Renal cortical epithelial cell (primary cell): ENCODE measurements at places on chromosomes 1 and 21. TPM values are rescaled to one million over a fixed set of nuclear protein-coding genes. Genes with fewer than 3 reads are reported as not detected.

DNA sequence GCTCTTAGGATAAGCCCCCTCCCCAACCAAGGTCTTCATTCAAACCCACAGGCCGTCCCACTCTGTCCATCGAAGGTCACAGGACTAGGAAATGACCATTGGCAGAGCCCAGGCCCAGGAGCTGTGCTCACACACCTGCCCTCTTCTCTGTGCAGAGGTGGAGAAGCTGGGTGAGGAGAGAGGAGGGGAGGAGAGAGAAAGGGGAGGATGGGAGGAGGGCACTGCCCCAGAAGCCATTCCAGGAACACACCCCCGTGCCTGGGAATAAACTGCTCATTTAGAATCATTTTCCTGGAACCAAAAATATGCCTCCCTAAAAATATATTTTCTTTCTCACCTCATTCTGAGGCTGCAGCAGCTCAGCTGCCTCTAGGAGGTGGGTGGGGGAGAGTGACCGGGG is 6.4 kb upstream of the SDC3 start:
- no peak for DNase-seq

DNA sequence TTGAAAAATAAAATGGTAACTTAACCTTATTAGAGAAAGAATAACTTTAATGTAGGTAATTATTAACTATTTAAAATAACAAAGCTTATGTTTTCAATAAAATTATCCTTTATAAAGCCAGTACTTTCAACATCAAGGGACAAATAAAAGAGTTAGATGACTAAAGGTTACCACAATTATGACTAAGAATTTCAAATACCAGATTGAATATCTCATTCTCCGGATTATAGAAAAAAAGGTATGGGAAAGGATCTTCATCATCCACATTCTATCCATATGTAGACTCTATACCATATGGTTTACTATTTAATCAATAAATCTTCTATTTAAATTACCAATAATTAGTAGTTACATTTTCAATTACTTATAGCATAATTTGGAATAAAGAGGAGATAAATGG is 62.8 kb downstream of the TOR3A start:
- DNase-seq, result no peak

DNA sequence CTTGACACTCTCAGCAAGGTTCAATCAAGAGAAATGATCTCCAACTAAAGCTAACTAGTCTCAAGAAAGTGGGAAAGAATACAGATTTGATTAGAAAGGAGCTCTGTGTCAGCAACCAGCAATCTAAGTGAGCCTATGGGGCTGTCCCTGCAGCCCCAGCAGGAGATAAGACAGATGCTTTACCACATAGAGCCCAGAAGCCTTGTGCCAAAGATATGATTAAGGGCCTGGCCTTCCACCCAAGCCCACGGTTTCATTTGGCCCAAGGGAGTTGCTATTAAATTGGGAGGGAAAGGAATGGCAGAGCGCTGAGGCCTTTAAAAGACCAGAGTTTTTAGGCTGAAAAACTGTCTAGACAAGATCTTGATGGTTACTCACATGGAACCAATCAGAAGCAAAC is 74.8 kb downstream of the HLCS start:
- DNase-seq, result no peak

Gene SPRR2D
- total RNA-seq, result not detected in 2 replicates

DNA sequence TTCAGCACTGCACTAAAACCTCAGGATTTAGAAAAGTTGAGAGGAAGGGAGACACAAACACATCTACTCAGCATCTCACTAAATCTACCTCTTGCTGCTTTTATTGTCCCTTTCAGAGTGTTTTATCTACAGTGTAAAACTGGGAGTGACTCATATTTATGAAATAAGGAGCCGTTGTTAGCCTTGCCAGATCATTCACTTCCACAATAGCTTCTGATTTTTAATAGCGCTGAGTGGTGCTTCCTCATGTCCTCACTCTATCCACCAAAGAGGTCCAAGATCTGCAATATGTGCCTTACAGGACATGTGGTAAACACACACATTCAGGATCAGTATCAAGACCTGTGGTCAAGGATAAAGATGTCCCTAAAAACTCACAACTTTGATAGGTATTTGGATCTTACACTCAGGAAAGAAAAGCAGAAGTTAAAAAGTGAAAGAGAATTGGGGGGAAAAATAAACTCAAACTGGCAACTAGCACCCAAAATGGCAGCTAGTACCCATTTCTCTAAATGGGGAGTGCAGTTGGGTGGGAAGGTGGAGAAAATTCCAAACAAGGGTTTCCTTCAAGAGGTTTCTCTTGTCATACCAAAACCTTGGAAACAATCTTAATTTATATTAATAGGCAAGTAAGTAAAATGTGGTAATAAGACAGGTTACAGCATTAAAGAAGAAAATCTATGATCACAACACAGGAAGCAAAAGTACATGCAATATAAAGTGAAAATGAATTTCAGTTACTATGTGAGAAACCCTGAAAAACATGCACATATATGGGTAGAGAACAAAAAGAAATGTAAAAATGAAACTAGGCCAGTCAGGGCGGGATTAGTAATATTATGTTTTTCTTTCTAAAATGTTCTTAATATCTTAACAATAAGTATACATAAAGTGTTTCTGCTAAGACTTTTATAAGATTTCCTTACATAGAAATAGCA is 15.9 kb downstream of the DUSP10 start:
- peak; percentile 59 for DNase-seq

DNA sequence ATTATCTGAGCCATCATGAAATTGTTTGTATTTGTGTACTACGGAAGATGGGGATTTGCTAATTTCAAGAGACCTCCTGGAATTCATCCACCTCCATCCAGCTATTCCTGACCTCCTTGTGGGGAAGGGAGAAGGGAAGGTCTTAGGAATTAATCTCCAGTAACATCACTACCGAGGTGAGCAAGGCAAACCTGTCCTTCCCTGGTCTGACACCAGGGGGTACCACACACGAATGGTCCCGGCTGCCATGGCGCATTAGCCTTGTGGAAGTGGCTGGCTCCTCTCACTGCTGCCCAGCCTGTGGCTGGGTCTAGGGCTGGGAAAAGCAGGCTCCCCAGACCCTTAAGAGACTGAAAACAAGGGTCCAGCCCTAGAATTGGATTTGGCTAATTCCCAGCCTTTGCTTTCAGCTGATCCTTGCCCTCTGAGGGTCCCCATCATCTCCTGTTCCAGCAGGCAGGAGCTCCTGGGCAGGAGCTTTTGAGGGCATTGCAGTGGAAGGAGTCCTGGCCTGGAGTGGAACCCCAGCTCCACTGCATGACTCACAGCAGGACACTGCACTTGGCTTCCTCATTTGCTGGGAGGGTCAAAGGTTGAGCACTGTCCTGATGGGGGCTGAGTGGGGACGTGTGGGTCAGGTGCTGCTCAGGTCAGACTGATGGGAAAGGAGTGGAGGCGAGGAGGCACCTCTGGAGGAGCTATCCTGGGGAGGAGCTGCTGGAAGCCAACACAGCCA is 34.8 kb downstream of the RIMS3 start:
- DNase-seq, result no peak

Gene TIE1
- 0.94 and 10.9 TPM in 2 replicates for total RNA-seq

Gene RAB3B
- total RNA-seq, result 15.6 and 33.9 TPM in 2 replicates

DNA sequence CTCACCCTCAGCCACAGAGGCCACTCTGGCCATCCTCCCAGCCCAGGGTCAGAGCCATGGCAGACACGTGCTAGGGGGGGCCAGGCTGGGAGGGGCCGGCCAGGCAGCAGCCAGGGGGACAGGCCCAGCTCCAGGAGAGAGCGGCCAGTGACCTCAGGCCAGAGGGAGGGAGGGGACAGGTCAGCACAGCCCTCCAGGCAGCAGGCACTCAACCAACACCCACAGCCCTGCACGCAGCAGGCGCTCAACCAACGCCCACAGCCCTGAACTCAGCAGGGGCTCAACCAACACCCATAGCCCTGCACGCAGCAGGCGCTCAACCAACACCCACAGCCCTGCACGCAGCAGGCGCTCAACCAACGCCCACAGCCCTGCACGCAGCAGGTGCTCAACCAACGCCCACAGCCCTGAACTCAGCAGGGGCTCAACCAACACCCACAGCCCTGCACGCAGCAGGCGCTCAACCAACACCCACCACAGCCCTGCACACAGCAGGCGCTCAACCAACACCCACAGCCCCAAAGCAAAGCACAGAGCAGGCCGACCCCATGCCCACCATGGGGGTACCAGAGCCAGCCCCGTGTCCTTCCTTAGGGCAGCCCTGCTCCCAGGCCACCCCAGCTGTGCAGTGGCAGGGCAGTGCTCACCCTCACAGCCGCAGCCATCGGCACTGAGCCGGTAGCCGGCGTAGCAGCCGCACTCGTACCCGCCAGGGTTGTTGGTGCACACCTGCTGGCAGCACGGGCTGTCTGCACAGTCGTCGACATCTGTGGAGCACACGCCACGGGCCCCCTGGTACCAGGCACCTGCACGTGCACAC is 55.9 kb downstream of the ARHGEF16 start:
- DNase-seq, result no peak

DNA sequence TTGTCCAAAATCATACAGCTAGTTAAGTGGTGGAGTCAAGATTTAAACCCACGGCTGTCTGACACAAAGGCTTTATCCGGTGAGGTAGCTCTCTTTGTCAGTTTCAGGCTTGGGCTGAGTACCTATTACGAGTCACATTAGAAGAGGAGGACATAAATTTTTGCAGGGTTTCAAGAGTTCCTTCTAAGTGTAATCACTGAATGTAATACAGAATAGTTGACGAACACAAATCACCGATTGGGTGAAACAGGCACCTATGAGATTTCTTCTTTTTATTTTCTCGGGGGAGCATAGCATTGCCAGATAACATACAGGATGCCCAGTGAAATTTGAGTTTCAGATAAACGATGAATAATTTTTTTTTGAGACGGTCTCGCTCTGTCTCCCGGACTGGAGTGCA is 847 bp downstream of the PSMD4 start:
- no peak for DNase-seq

Gene HRNR
- under 0.01 TPM in 2 replicates for total RNA-seq

DNA sequence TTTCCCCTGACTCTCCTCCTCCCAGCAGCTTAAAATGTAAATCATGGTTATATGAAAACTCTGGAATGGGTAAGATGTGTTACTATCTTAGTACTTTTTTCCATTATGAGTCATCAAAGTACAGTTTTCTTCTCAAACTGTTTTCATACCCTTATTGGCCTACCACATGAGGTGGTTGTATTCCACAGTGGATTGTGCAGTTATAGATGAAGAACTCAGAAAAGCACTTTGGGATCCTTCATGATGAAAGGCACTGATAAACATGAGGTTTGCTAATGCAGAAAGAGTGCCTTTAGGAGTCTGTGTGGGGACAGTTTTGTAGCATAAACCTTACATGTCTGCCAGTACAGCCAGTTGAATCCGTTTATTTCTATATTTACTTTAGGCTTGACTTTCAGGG is 32.0 kb upstream of the MYOCOS start:
- peak; percentile 19 for DNase-seq

Gene FASLG
- total RNA-seq, result not detected in 2 replicates

Gene INAVA
- 28.1 and 58.5 TPM in 2 replicates for total RNA-seq

DNA sequence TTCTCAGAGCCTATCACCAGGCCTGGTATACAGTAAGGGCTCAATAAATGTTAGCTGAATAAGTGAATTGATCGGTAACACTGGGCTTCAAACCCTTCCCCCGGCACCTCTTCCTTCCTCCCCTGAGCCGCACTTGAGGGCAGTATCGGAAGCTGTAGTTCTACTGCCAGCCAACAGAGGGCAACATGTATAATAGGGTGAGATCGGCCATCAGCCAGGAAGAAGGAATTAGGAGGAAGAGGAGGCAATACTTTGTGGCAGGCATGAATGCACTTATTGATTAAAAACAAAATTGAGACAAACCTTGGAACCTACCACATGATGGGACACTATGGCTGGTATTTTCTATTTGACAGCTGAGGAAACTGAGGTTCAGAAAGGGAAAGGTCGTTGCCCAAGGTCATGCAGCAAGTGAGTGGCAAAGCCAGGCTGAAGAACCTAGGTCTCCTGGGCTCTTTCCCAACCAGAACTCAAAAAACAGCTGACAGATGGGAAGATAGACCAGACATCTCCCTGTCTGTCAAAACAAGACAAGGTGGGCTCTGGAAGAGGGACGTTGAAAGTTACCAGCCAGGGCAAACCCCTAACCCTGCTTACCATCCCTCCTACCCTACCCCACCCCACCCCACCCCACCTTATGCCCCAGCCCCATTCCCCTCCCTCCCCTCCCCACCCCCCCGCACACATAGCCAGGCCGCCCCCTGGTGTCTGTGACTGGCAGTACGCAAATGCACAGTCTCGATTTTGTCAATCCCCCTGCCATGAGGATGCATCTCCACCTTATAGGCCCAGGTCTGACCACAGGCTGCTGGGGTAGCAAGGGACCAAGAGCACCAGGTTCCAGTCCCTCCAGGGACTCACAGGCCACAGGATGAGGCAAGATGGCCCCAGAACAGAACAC is 107.3 kb upstream of the RUNX3 start:
- DNase-seq, result peak; percentile 7

GRCh38 chr21:26032263-26032662 is 138.3 kb downstream of the APP start:
- DNase-seq, result no peak

DNA sequence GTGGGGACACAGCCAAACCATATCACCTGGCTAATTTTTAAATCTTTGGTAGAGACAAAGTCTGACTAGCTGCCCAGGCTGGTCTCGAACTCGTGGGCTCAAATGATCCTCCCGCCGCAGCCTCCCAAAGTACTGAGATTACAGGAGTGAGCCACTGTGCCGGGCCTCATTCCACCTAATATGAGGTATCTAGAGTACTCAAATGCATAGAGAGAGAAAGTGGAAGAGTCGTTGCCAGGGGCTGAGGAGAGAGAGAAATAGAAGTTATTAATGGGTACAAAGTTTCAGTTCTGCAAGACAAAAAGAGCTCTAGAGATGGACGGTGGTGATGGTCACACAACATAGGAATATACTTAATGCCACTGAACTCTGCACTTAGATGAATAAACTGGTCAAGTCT is 119.6 kb downstream of the TOMM20 start:
- DNase-seq, result no peak

DNA sequence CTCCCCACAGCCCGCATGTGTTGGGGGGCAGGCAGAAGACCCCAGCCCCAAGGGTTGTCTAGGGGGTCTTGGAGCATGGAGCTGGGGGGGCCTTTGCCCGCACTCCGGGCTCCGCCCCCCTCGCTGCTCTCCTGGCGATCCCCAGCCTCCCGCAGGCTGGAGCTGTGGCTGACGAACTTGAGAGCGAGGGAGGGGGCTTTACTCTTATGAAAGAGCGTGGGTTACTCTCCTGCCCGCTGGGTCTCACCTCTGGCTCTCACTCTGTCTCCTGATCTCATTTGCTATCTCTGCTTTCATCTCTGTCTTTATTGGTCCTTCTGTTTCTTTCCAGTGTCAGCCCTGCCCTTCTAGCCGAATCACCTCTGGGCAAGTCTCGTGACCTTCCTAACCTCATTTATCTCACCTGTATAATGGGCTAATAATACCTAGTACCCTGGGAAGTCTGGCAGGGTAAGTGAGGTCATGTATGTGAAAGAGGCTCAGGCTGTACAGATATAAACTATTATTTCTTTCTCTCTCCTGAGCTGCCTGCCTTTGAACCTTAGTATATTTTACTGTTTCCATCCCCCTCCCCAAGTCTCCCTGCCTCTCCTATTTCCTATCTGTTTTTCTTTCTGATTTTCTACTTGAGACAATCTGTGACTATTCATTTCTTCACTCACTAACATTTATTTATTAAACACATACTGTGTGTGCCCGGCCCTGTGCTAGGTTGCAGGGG is 731 bp downstream of the EFNA4 start:
- DNase-seq, result no peak

GRCh38 chr1:36761113-36761512 is 273.2 kb downstream of the GRIK3 start:
- DNase-seq, result no peak

Gene RBM11
- total RNA-seq, result 1.6 and 3.1 TPM in 2 replicates

GRCh38 chr1:100882698-100883097 is 11.9 kb downstream of the EXTL2 start:
- no peak for DNase-seq
